K562 (cell line): ENCODE measurements at places on chromosomes 4 and X. TPM values are rescaled to one million over a fixed set of nuclear protein-coding genes. Genes with fewer than 3 reads are reported as not detected.

EXOC1L gene
- 0.38 and 0.94 TPM in 2 replicates for total RNA-seq

MXD4 gene
- 13.5 and 14.0 TPM in 2 replicates for total RNA-seq

RRH gene
- not detected in 2 replicates for total RNA-seq

BMPR1B gene
- total RNA-seq, result not detected in 2 replicates
